ENCODE measurements at places on chromosomes 2 and 18. TPM values are rescaled to one million over a fixed set of nuclear protein-coding genes. Genes with fewer than 3 reads are reported as not detected.
A peak's percentile ranks its signal among the peaks of the same experiment; 100 is the strongest.

DNA sequence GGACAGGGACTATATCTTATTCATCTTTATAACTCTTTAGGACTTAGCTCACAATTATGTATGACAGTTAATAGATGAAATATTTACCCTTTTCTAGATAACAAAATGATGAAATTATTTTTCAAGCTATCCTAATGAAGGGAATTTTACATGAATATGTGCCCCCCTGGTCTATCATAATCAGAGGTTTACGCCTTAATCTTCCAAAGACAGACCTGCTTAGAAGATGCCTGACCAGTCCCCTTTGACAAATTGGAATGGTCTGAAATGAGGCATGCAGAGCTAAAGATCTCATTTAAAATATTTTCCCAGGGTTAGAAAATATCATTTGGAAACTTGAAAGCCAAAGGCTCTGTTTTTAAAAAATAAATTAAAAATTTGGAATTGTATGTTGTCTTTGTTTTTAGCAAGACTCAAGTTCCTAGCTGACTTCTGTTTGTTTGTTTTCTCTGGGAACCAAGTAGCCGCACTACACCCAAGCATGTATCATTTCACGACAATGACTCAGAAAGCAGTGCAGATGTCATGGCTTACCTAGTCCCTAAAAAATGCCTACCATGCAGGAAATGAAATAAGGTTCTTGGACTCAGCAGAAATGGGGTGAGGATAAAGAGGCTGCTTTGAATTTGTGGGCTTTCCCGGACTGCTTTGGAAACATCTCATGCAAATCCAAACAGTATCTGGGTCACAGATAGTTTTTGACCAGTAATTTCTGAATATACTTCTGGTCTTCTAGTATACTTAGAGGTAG, 162.1 kb downstream of the ZEB2 start:
- DNase-seq = peak; percentile 11

GRCh38 chr2:69779258-69780001, 37.5 kb downstream of the ANXA4 start:
- peak; percentile 66 for DNase-seq

DNA sequence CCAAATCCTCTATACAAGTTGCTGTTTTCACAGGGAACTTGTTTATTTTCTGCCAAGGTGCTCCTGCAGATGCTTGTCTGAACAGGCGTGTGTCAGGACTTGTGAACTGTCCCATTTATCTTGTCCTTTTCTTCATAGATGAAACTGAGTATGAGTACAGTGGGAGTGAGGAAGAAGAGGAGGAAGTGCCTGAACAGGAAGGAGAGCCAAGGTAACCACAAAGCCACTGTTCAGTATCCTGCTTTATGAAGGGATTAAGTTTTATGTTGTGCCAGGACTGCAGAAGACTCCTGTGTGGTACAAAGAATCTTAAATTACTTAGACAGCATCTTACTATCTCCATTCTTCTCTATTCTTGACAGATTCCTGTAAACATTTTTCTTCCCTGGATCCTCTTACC, 145.0 kb downstream of the MAP4K4 start:
- DNase-seq = no peak

GRCh38 chr2:102335871-102336366, 19.7 kb upstream of the IL18R1 start:
- DNase-seq = no peak

DNA sequence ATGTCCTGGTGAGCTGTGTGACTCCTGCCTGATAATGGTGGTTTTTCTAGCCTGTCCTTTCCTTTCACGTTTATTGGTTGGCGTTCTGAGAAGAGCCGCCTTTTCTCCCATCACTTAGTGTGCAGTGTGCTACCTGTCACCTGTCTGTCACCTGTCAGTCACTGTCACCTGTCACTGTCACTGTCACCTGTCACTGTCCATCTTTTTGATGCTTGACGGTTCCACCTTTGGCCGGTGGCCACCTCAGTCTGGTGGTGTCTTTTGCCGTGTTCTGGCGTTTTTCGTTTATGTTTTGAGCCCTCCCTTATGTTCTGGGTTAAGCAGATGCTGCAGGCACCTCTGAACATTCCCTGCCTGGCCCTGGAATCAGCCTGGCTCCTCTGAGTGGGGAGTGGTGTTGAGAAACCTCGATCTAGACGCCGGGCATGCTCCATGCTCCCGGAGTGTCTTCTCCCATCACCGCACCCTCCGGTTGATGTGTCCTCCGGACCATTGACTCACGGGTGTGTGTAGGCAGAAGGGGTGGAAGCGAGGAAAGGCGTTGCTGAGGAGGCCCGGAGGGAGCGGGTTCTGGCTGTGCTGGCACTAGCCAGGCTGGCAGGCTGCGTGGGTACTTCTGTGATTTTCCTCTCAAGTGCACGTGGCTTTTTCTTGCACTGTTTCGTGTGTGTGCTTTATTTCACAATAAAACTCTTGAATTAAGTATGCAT, 20.7 kb downstream of the DTYMK start:
- no peak for DNase-seq

DNA sequence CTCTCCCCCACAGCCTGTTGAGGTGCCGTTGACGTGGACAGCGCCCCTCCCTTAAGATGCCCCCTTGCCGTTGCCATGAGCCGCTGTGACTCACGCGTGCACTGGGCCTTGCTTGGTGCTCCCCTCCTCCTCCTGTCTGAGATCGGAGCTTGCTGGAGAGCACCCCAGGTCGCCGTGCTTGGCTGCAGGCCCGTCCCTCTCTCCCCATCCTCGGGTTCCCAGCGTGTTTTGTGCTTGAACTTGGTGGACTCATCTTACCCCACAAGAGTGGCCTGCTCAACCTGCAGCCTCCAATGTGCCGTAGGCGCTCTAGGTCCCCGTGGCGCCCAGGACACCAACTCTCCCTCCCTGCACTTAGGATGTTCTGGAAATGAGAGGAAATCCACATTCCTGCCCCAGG, 39.9 kb downstream of the GBX2 start:
- DNase-seq = no peak

PTCD3 gene
- 64.0 TPM for total RNA-seq

GRCh38 chr2:181904022-181904632, 12.6 kb downstream of the ITPRID2 start:
- DNase-seq = no peak

CDKL4 gene
- total RNA-seq = 1.1 TPM

GRCh38 chr18:35502052-35502451, 4.3 kb upstream of the INO80C start:
- DNase-seq = no peak

NT5DC4 gene
- total RNA-seq = 0.12 TPM

LINC00305 gene
- not detected for total RNA-seq

FAM124B gene
- total RNA-seq = 1.2 TPM

DNA sequence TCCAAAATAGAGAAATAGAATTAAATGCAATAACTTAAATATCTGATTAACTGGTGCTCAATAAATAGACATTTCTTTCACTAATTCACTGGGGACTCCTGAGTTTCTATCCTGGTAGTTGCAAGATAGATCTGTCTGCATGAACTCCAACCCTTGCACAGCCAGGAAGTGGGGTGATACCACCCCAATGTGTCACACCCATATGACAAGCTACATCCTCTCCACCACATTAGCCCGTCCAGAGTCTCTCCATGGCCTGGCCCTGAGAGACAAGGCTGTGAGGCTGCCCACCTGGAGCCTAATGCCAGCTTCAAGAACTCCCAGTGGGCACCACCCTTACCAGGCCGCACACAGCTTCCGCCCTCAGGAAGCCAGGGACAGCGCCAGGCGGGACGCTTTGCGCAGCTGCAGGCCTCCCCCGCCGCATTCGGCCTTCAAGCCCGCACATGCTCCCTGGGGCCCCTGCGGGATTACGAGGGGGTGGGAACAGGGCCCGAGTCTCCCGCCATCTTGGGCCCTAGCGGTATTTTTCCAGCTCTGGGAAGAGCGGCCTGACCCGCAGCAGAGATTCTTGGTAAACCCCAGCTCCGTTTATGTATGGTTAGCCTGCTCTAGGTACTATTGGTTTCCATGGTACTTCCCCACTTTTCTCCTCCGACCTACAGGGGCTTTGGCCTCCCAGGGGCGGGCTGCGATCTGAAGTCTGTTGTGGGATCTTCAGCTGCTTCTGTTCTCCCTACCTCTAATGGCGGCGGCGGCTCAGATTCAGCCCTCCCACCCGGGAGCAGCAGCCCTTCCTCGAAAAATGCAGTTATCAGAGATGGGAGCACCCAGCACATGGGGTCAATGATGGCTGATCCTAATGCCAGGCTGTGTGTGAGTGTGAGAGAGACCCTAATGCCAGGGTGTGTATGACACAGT, at the start of gene TDRD15:
Gene TDRD15 (plus strand): TSS at position 496 of the 921 bp plus-strand sequence. CDS start 13,500 bp downstream, outside the sequence.
- DNase-seq = no peak

CTNNA2 gene
- total RNA-seq = 0.37 TPM

- no peak for DNase-seq
These were observed 80.9 kb downstream of the BCL2 start for GRCh38 chr18:63238693-63239075.

DNA sequence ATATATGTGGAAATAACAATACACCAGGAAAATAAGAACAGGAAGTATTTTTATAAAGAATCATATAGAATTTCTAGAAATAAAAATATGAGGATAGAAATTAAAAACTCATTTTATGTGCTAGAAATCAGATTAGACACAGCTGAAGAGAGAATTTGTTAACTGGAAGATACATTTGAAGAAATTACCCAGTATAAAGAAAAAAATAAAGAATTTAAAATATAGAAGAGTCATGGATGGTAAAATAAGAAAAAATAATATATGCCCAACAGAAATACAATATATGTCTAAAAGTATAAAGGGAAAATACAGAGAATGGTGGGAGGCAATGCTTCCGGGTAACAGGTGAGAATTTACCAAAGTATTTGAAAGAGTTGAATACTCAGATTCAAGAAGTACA, 539.9 kb downstream of the NR4A2 start:
- no peak for DNase-seq

DNA sequence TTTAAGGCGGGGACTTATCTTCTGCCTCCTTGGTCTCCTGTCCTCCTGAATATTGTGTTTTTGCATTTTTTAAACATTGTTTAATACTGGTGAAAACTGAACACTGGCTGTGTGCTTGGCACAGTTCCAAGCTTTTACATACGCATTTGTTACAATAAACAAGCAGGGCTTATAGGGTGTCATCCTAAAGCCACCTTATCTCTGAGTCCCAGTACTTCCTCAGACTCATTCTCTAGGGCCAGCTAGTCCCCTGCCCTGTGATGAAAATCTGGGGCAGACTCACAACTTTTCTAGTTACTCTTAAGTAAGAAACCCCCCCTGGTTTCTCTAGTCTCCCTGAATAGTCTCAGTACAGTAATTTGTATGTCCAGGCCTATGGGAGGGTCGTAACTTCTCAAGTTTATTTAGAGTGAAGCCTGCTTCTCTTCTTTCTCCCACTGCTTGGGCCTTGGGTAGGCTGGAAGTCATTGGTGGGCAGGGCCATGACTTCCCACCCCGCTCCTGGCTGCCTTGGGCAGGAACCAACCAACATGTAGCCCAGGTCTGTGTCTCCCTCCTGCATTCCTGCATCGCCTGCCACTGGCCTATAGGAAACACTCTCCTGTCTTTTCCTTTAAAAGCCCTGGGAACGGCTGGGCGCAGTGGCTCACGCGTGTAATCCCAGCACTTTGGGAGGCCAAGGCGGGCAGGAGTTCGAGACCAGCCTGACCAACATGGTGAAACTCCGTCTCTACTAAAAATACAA, 7.7 kb upstream of the KCNE4 start:
- DNase-seq = no peak

SCG2 gene
- 1.1 TPM for total RNA-seq

DNA sequence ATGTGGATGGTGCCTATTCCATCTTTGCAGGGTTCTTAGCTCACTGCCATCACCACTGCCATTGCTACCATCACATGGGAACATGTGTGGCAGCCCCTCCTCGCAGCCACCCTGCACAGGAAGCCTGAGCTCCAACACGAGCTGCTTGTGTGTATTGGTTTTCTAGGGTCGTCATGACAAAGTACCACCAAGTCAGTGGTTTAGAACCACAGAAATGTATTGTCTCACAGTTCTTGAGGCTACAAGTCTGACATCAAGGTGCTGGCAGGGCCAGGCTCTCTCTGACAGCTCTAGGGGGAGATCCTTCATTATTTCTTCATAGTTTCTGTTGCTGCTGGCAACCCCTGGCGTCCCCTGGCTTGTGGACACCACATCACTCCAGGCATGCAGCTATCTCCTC, 10.3 kb upstream of the IL1R2 start:
- no peak for DNase-seq

DNA sequence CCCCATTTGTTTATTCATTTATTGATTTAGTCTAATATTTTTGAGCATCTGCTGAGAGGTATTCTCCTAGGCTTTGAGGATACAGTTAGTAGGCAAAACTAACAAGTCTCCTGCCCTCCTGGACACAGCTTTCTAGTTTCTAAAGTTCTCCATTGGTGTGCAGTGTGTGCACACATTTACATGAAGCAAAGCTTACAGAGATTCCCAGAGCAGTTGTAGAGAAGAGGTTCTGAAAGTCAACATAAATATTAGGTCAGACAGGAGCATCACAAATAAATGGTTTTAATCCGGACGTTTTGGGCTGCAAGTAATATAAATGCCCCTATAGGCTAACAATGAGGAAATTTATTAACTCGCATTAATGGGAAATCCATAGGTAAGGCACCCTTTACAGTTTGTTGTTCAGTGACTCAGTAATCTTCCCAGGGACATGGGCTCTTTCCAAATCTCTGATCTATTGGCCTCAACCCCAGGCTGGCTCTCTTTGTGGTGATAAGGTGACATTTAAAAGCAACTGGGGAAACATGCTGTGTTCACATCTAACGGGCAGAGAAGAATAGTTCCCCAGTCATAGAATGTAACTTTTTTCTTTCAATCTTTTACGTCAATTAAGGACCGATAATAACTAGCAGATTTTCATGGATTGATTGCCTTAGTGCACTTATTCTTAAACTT, 407.2 kb downstream of the PTPRM start:
- DNase-seq = no peak

GRCh38 chr2:236871500-236872001, 214.1 kb upstream of the COPS8 start:
- DNase-seq = peak; percentile 51

POTEJ gene
- not detected for total RNA-seq

DNA sequence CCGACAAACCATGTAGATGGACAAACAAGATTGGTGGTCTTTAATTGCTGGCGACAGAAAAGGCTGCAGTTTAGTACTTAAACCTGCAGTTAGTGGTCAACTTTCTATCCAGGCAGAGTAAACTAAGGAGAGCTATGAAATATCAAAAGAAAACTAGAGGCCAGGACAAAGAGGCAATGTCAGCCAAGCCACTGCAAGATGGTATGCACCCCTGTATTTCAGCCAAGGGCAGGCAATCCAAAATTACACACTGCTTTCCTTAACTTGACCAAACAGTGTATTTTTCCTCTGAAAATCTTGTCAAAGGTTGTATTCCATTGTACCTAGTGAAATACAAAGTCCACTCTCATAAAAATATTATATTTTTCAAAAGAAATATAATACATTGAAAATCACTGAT, 9.3 kb downstream of the NIFK start:
- DNase-seq = no peak

DNA sequence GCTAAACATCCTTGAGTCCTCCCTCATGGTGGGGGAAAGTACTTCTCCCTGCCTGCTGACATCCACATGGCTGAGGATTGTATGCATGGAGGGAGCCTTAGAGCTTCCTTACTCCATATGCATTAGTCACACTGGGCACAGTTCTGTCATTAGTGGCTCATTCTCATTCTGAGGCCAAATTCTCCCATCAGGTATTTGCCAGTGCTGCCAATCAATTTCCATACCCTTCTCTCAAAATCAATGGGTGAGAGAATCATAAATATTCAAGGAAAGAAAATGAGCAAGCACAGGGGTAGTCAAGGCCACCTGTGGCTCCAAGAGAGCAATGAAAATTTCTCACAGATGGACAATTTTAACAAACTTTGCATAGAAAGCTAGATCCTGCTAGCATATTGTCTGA, 422.6 kb upstream of the SETBP1 start:
- no peak for DNase-seq

GRCh38 chr2:113940891-113941290, 51.0 kb downstream of the ACTR3 start:
- DNase-seq = no peak
